ENCODE measurements at places on chromosomes 1 and 21.

DNA sequence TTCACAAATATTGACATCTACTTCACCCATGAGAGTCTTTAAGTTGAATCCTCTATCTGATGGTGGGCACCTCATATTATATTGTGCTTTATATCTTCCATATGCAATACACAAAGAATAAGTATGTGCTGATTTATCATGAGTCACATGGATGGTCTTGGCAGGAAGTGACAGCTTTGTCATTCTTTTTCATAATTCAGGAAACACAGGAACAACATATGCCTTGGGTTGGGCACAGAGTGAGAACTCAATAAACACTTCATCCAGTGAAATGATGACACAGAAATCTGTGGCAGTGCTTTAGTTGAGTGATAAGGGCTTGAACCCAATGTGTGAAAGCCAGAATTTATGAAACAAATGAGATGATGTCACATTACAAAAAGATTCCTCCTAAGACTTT lies 41.2 kb downstream of the GADD45A start:
- no peak for DNase-seq

- no peak for DNase-seq
These were observed 19.3 kb upstream of the SERTAD4 start for GRCh38 chr1:210213335-210213734.

DNA sequence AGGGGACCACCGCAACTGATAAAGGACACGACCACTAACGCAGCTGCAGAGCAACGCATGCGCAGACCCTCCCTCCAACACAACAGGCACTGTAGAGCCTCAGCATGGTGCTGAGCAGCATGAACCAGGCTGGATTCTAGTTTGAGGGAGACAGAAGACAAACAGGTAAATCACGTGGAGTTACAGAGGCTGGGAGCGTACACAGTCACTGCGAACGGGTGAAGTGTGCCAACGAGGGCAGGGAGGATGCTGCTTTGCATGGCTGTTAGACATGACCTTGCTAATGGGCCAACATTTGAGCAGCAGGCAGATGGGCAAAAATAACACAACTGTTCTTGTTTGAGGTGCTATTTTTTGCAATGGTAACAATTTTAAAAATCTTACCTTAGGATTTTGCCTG lies 55.2 kb upstream of the NADK start:
- no peak for DNase-seq

DNA sequence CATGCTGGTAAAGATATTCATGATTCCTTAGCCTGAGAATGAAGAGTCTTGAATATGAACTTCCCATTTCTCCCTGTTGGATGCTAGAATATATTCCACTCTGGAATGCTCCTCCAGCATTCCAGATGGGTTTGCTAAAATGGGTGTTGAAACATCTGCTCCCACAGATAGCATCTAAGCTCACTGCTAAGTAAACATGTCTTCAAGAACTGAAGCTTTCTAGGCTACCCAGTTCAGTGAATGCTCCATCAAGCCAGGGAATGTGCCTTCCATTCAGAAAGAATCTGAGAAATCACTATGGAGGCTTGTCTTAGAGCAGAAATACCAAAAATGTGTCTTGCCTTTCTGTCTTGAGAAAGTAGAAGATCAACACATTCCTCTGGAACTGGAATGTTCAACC lies 81.1 kb downstream of the TNFSF18 start:
- DNase-seq: no peak

DNA sequence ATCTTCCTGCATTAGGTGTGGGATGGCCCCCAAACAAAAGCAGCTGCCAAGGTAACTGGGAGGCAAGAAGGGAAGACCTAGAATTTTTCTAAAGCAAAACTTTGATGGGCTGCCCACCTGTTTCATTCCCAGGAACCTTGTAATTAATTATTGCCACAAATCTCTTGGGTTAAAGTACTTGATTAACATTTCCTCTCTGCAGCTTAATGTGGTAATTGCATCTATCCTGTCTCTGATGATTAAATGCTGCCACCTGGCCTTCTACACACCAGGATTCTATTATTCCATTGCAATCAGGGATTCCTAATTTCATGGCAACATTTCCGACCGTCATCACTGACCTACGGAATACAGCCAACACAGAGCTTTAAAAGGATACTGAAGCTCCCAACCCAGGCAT lies 68.3 kb upstream of the RC3H1 start:
- no peak for DNase-seq

- DNase-seq: no peak
These were observed 485 bp downstream of the EFNA1 start for GRCh38 chr1:155127967-155128754.

DNA sequence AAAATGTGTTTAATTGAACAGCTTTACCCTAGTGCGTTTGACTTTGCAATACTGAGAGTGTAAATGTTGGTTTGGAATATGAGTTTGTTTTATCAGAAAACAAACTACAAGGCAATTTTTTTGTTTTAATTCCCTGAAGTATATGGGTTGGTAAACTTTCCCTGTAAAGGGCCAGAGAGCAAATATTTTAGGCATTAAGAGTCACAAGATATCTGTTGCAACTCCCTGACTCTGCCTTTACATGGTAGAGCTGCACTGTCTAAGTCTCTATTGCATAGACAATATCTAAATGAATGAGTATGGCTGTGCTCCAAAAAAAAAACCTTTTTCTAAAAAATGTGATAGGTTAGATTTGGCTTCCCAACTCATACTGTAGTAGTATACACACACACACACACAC lies 115.1 kb upstream of the PBX1 start:
- no peak for DNase-seq

GRCh38 chr21:33042812-33043211 lies 17.1 kb downstream of the OLIG2 start:
- DNase-seq: peak; percentile 94

DNA sequence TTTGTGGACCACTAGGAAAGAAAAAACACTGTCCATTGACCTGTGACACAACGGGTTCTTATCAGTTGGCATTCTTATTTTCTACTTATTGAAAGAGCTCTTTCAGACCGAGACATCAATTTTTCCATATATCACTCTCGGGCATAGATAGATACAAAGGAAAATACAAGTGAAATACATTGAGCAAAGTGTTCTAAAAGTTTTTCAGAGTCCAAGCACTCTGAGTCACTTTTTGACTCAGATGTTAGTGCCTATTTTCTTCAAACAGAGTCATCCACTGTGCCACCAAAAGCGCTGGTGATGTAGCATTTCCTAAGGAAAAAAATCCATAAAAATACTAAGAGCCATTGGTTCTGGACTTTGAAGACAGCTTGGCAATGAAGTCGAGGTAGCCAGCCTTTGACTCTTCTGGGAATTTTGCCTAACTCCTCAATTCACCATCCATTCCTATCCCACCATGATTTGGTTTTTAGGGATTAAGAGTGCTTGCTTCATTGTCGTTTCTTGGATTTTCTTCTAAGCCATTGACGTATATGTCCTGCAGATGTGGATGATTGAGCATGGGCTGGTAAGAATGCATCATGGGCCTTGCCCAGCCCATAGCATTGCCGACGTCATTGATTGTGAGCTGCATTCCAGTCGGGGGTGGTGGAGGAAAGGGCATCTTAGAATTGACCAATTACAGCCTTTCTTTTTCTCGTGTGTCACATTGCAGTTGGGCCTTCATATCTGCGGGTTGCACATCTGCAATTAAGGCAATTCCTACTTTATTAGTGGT lies 10.6 kb downstream of the GALNT2 start:
- no peak for DNase-seq

GRCh38 chr1:178412400-178412770 lies 84.4 kb downstream of the CLEC20A start:
- DNase-seq: no peak

All from HS-27A (cell line).